LHCN-M2 (cell line): ENCODE measurements at places on chromosomes 2 and 18. TPM values are rescaled to one million over a fixed set of nuclear protein-coding genes. Genes with fewer than 3 reads are reported as not detected.

DPP10 gene
- total RNA-seq: not detected in 2 replicates

ACMSD gene
- not detected in 2 replicates for total RNA-seq

PIEZO2 gene
- 3.3 and 10.4 TPM in 2 replicates for total RNA-seq

EGR4 gene
- not detected in 2 replicates for total RNA-seq

PMAIP1 gene
- 15.7 and 20.3 TPM in 2 replicates for total RNA-seq

SLC9A4 gene
- total RNA-seq: 0.06 TPM in 2 replicates

FSHR gene
- total RNA-seq: not detected in 2 replicates

CFAP210 gene
- total RNA-seq: not detected in 2 replicates

ABCB11 gene
- not detected in 2 replicates for total RNA-seq

REG3A gene
- not detected in 2 replicates for total RNA-seq

SCN1A gene
- total RNA-seq: 0.06 and 1.1 TPM in 2 replicates

ACKR3 gene
- total RNA-seq: not detected in 2 replicates

DOK6 gene
- total RNA-seq: not detected in 2 replicates

GPR75 gene
- 0.51 and 0.92 TPM in 2 replicates for total RNA-seq

SETBP1 gene
- total RNA-seq: 0.77 and 1.6 TPM in 2 replicates

COBLL1 gene
- 2.0 and 4.0 TPM in 2 replicates for total RNA-seq

ZNF521 gene
- 10.6 and 19.7 TPM in 2 replicates for total RNA-seq

CAPN14 gene
- under 0.01 and 0.06 TPM in 2 replicates for total RNA-seq

ADAM23 gene
- total RNA-seq: 3.1 and 6.8 TPM in 2 replicates

RIT2 gene
- total RNA-seq: not detected in 2 replicates

RGPD4 gene
- not detected in 2 replicates for total RNA-seq

CCDC150 gene
- 10.2 and 11.3 TPM in 2 replicates for total RNA-seq

BMP10 gene
- total RNA-seq: not detected in 2 replicates

ANKMY1 gene
- 7.8 and 8.2 TPM in 2 replicates for total RNA-seq

METTL4 gene
- 10.2 and 10.3 TPM in 2 replicates for total RNA-seq

GAREM2 gene
- 1.2 and 1.3 TPM in 2 replicates for total RNA-seq

SLC5A7 gene
- total RNA-seq: not detected in 2 replicates

ALPG gene
- not detected in 2 replicates for total RNA-seq

PID1 gene
- total RNA-seq: 32.3 and 35.6 TPM in 2 replicates

STAT1 gene
- 64.4 and 94.9 TPM in 2 replicates for total RNA-seq

SCYGR1 gene
- total RNA-seq: not detected in 2 replicates

CDKL4 gene
- 0.19 TPM in 1 of 2 replicates, not detected in the other for total RNA-seq

PCARE gene
- total RNA-seq: not detected in 2 replicates
